IMR-90 (cell line): ENCODE measurements at places on chromosomes 6 and 20. TPM values are rescaled to one million over a fixed set of nuclear protein-coding genes. Genes with fewer than 3 reads are reported as not detected.

Gene PAX1
- total RNA-seq = not detected in 2 replicates

Gene ACTL10
- total RNA-seq = 0.18 and 0.28 TPM in 2 replicates

Gene MPIG6B
- not detected in 2 replicates for total RNA-seq

Gene DEFB127
- not detected in 2 replicates for total RNA-seq

DNA sequence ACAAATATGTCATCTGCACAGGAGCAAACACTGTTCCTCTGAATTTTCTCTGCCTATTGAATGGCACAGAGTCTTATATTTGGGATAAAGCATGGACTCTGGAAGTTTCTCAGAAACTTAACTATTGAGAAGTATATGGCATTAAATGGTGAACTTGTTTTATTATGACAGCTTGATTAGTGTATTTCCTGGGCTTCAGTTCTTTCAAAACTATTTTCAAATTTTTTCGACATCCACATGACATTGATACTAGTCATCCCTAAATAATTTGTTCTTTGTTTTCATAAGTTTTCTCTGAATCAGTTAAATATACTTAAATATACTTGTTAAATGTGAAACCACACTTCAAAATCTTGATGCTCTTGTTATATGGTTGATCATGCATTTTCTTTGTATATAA is 144.0 kb upstream of the TSHZ2 start:
- no peak for DNase-seq

DNA sequence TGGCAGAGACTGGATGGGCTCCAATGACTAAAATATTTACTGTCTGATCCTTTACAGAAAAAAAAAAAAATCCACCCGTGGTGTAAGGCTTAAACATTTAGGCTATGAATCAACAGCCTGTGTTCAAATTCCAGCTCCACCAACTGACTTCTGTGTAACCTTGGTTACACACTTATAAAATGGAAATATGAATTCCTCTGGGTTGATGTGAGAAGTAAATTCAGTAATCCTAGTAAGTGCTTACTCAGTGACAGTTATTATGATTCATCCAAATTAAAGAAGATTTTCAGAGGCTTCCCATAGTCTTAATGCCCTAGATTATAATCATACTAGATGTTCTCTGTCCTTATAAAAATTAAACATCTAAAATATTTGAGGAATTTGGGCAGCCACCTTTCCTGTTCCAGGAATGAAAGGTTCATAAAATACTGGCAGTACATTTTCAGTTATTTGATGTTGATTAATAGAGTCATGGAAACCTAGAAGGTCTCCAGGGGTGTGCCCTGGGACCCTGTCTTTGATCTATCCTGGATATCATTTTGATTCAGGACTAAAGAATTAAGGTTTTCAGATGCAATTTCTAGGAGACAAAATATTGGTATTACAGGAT is 180.3 kb upstream of the ZNF217 start:
- DNase-seq = peak; percentile 97

- no peak for DNase-seq
Measured at GRCh38 chr6:7542065-7542873, 798 bp downstream of the DSP start.

- no peak for DNase-seq
Measured at GRCh38 chr6:43771858-43772680, 2.1 kb downstream of the VEGFA start.

DNA sequence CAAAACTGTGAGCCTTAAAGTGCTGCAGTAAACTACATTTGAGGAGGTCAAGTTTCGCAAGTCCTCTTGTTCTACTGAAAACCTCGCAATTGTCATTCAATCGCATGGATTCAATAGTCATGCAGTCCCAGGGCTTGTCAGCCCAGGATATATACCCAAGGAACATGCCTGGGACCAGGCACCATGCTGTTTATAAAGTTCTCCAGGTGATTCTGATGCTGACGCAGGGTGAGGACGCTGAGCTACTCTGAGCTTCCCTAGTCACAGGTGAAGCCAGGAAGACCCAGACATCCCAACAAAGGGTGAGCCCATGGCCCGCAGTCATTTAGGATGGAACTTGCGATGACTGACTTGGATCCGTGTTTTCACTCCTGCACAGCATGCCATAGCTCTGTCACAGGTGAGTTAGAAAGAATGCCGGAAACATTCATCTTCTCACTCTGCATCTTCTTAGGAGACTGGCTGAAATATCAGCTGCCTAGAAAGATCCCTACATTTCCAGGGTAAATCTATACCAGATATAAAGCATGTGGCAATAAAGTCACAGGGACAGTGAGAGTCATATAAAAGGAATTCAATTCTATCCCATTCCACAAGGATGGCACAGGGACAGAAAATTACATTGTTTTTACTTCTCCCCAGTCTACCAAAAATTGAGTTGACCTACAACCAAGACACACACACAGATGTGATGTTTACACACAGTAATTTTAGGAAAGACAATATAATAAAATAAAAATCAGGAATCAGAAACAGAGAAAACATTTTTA is 27.0 kb upstream of the SSTR4 start:
- DNase-seq = no peak

DNA sequence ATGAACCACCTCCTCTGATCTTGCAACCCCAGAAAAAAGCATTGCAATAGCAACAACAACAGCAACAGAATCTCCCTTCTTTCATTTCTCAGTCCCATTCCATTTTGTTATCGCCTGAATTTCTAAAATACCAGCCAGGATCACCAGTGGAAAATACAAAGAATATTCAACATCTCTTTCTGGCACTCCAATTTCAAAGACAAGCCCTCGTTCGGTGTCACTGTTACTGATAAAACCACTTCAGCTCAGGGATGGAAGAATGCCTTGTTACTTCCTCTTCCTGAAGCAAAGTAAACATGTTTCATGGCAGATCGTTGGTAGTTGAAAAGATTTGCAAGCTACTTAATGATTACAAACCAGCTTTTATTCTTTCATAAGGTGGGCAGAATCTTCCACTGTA is 94.0 kb upstream of the SPTLC3 start:
- no peak for DNase-seq

DNA sequence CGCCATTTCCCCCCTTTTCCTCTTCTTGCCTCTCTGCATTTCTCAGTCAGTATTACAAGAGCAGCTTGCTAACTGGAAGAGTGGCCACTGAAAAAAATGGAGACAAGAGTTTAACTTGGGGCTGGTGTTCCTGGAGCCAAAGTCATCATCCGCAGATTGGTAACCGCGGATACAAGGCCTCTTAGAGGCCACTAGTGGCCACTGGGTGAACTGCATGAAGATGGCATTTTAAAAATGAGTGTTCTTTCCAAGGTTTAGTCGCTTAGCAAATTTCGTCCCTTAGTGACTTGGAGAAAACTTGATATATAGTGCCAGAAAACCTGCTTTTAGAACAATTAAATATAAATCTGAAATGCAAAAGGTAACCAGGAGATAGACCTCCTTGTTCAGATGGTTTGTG is 4.8 kb downstream of the F13A1 start:
- peak; percentile 11 for DNase-seq

GRCh38 chr6:136011475-136011874 is 160.0 kb downstream of the PDE7B start:
- DNase-seq = peak; percentile 48

DNA sequence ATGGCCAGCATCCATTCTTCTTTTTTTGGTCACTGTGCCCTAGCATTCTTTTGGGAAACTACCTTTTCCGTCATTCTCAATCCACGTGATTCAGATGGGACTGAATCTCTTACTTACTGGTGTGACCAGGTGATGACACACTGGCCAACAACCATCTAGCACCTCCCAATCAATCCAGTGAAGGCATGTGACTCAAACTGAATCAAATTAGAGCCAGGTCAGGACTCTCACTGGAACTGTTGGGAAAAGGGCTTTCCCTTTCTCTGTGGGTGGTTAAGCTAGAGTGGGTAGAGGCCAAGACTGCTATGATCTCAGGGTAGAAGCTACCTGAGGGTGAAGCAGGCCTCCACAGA is 36.2 kb upstream of the ZMYND8 start:
- DNase-seq = peak; percentile 47

DNA sequence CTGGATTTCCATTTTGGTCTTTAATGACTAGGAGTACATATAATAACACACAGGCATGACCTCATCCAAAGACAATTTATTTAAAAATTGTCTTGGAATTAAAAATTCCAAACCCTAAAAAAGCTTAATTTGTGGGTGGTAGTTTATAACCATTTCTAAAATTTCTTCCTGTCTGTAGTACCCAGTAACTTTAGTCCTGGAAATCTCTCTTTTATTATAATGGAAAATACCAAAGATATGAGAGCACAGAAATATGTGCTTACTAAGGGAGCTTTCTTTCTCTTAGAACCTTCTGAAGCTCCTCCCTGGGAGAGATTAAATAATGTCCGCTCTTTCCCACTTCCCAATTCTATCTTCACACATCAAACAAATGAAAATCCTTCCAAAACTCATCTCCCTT is 70.5 kb upstream of the PRL start:
- peak; percentile 36 for DNase-seq

GRCh38 chr6:32882879-32883250 is 28.9 kb downstream of the PSMB9 start:
- peak; percentile 82 for DNase-seq
